ENCODE measurements at places on chromosomes 7 and 10.

DNA sequence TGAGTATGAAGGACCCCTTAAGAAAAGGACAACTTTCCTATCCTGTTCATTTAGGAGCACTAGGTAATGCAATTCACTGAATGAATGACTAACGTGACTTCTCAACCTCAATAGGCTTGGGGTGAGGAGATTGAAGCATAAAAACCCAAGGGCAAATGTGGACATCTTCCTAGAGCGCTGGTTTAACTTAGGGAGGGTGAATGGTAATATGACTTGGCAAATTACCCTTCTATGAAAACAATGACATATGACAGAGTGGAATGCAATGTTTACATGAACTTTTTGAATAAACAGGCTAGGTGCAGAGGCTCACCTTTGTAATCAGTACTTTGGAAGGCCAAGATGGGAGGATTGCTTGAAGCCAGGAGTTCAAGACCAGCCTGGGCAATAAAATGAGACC is 83.9 kb upstream of the ANK3 start:
- no peak for DNase-seq

GRCh38 chr10:74437822-74438221 is 286.8 kb downstream of the ADK start:
- no peak for DNase-seq

DNA sequence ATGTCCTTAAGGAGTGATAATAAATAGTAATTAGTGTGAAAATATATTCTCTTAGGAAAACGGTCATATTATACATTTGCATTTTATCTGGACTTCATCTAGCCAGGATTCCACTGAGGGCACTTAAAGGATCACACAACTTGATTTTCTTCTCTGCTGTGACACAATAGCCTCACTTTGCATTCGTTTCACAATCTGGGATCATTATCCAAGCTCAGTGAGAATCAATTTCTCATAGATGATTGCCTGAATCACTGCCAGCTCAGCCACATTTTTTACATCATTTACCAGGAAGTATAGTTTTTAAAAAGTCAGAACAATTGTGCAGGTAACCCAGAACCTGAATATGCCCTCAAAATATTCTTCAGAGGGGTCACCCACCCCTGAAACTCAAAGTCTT is 68.9 kb downstream of the PTPRZ1 start:
- DNase-seq, result no peak

GRCh38 chr7:23691320-23691719 is 11.3 kb downstream of the FAM221A start:
- DNase-seq, result no peak

GRCh38 chr7:93048136-93048930 is 69.4 kb downstream of the SAMD9 start:
- no peak for DNase-seq

GRCh38 chr7:113143486-113144257 is 25.3 kb upstream of the SMIM30 start:
- DNase-seq, result peak; percentile 25

GRCh38 chr7:137169282-137169698 is 174.2 kb downstream of the PTN start:
- DNase-seq, result peak; percentile 27

DNA sequence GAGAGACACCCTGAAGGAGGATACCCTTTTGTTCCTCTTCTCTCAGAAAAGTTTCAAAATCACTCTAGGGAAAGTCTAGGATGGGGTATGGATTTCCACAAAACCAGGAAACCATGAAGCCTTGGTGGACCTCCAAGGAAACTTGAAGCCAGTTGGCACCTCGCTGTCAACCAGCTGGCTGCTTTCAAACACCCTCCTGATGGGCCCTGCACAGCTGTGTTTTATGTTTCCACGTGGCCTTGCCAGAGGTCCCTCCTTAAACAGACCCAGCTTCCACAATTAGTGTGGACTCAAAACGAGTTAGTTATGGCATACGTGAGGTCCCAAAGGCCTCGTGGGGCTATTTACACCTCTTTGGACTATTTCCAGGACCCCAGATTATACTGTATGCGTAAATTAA is 5.9 kb downstream of the PPP1R3A start:
- DNase-seq, result no peak

- no peak for DNase-seq
Observed at GRCh38 chr10:70212879-70213278, 20.4 kb downstream of the PPA1 start.

GRCh38 chr7:47478017-47478344 is 103.9 kb downstream of the TNS3 start:
- no peak for DNase-seq

- DNase-seq, result peak; percentile 82
Observed at GRCh38 chr10:60114765-60115586, 208.6 kb upstream of the CCDC6 start.

GRCh38 chr7:3710531-3710930 is 409.5 kb downstream of the SDK1 start:
- no peak for DNase-seq

GRCh38 chr10:101291331-101292193 is 62.3 kb upstream of the LBX1 start:
- DNase-seq, result peak; percentile 76

- no peak for DNase-seq
Observed at GRCh38 chr7:94142281-94142680, 138.1 kb upstream of the BET1 start.

- DNase-seq, result no peak
Observed at GRCh38 chr10:17787087-17787961, 21.8 kb upstream of the MRC1 start.
